ENCODE measurements at places on chromosomes 11 and 22.

DNA sequence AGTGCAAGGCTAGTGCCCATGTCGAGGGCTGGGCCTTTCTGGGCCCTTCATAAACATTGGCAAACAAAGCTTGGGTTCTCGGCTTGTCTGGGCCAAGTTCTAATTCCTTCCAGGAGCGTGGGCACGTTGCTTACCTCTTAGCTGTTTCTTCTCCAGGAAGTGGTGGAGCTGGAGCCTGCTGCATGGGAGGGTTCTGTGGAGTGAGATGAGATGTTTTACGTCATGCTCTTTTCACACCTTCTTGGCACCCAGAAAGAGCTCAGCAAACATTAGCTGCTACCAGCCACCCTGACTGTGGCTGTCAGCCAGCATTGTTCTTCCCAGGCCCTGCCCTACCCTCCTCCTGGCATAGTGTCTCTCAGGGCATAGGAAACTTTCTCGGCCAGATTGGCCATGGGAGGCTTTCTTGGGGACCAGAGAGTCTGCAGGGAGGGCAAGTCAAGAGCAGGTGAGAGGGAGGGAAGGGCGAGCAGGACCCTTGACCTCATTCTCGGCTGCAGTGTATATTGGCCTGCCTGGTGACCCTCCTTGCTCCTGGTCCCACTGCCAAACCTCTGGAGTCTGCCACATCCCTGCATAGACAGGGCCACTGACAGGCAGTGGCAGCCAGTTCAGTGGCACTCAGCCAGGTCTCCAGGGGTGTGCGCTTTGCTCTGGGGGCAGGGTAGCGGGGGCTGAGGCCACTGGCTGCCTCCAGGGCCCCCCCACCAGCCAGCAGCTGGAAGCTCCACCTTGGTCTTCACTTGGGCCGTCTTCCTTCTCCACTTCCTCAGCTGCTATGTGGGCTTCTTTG lies 98.8 kb downstream of the BCR start:
- peak; percentile 38 for DNase-seq

- DNase-seq, result no peak
Observed at GRCh38 chr22:38424525-38425080, 30.4 kb downstream of the KCNJ4 start.

DNA sequence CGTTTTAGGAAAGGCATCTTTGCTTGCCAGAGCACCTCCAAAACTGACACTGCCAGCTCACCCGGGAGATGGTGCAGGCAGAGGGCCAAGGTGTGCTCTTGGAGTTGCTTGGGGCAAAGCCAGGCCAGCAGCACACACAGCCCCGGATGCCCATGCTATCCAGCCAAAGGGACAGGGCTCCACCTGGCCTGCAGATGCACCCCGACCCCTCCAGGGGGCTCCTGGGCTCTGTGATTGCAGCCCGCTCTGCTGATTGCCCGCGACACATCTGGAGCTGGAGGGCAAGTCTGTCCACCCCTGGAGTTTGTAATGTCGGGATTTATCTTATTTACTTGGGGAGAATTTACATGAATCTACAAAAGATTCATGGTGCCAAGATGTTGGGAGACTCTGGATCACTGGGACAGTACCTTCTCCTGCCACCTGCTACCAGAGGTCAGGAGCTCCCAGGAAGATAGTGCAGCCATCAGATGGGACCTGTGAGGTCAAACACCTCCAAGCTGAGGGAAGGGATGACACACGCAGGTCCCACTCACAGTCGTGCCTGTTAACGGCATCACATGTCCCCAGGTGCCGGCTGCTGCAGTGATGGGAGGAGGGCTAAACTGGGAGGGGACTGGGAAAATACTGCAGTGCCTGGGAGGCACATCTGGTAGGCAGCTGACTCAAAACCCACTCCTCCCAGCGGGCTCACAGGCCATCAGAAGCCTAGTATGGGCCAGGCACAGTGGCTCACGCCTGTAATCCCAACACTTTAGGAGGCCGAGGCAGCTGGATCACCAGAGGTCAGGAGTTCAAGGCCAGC lies 17.2 kb downstream of the CBX7 start:
- peak; percentile 62 for DNase-seq

- DNase-seq, result no peak
Observed at GRCh38 chr11:105156720-105157119, 17.2 kb upstream of the CARD18 start.

GRCh38 chr11:108538022-108538424 lies 39.8 kb upstream of the POGLUT3 start:
- peak; percentile 15 for DNase-seq

DNA sequence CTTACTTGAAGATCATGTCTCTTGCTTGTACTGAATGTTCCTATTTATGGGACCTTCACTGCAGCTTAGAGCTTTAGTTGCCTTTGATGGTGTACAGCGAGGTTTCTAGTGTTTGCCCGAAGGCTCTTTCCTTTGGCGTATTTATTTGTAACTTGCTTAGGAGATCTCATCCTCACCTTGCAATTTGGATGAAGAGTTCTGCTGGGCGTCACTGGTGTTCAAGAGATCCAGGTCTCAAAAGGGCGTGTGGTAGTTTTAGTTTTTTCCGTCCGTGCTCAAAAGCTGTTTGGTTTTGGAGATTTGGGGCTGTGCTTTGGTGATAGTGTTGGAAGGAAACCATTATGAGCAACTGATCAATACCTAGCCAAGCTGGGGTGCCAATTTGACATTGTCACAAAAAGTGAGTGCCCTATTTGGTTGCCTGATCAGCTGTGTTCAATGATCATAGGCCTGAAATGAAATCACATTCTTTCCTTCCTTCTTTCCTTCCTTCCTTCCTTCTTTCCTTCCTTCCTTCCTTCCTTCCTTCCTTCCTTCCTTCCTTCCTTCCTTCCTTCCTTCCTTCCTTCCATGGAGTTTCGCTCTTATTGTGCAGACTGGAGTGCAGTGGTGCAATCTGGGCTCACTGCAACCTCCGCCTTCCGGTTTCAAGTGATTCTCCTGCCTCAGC lies 69.7 kb upstream of the GRAMD1B start:
- no peak for DNase-seq

DNA sequence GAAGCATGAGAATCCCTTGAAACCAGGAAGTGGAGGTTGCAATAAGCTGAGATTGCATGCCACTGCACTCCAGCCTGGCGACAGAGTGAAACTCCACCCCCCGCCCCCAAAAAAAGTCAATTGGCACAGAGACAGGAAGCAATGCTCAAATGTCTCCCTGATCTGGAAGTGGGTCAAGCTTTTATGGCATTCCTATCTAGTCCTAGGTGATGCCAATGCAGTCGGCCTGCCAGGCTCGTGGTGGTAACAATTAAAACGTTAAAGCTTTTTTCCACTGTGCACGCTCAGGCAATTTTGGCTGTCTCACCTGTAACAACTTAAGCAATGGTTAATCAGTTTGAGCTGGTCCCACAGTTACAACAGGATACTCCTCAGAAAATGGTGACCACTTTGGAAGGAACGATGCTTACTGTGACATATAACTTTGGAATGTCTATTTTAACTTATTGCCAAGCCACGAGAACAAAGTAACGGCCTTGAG lies 18.9 kb upstream of the PISD start:
- DNase-seq, result no peak

- DNase-seq, result peak; percentile 46
Observed at GRCh38 chr22:33000342-33001280, 57.6 kb downstream of the SYN3 start.

DNA sequence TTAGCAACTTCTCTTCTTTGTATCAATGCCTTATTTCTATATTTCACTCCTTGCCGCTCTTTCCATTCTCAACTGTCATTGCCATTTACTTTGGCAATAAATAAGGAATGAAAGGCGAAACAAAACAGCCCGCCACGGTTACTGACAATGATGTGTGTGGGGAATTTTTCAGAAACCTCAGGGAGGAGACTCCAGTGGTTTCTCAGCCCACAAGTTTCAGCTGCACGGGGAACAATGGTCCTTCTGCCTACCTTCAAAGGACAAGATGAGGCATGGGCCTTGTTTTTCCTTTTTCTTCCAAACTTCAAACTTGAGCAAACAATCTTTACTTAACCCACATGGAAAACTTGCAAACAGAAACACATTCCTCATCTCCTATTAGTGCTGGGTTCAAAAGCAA lies 409.4 kb downstream of the METTL15 start:
- no peak for DNase-seq

- DNase-seq, result no peak
Observed at GRCh38 chr11:1531449-1532013, 40.5 kb downstream of the DUSP8 start.

DNA sequence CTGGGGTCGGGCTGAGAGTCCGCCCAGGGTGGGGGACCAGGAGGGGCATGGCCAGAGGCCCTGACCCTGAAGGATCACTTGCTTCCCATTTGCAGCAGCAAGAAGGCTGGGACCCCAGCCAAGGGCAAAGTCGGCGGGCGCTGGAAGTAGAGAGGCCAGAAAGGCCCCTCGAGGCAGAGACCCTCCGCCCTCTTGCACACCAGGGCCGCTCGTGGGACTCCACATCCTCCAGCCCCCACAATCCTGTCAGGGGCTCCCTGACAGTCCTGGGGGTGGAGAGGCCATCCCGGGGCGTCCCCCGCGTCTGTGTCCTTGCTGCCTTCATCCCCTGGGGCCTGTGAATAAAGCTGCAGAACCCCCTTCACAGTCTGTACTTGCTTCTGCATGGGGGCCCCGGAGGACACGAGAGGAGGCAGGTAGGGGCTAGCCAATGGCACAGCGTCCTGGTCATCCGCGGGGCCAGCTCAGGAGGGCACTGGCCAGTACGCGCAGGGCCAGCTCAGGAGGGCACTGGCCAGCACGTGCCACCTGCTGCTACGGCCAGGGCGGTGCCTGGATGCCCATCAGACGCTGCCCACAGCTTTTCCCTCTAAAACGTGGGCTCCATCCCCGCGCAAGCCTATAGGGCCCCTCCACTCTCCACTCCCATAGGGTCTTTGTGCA lies 8.7 kb upstream of the MRPL23 start:
- DNase-seq, result peak; percentile 1

DNA sequence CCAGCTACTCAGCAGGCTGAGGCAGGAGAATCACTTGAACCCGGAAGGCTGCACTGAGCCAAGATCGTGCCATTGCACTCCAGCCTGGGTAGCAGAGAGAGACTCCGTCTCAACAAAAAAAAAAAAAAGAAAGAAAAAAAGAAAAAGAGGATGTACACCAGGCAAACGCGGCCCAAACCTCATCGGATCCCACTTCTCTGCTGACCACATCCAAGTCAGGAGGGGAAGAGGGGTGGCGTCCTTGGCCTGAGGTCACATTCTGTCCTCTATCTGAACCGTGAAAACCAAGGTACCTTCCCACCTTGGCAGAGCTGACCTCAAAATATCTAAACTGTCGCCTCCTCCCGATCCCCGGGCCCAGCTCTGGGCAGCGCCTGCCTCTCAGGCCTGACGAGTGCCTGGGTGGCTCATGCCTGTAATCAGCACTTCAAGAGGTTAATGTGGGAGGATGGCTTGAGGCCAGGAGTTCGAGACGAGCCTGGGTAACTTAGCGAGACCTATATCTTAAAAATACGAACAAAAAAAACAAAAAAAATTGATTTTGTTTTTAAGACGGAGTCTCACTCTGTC lies 25.1 kb downstream of the RGL4 start:
- no peak for DNase-seq

DNA sequence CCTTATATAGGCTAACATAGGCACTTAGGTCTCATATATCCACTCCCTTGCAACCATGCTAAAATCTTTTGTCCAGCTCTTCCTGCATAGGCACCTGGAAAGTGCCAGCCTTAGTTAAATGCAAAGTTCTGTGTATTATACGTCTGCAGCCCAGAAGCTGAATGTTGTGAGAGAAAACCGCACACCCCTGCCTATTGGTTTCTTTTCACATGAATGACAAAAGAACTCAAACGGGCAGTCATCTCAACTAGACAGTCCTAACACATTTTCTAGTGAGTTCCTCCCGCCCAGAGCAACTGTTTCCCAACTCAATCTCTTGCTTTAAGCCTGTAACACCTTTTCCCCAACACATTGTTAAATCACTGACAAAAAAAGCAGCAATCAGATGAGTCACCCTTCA lies 69.4 kb upstream of the SC5D start:
- no peak for DNase-seq

- DNase-seq, result no peak
Observed at GRCh38 chr11:60762851-60763691, 6.4 kb downstream of the MS4A15 start.

DNA sequence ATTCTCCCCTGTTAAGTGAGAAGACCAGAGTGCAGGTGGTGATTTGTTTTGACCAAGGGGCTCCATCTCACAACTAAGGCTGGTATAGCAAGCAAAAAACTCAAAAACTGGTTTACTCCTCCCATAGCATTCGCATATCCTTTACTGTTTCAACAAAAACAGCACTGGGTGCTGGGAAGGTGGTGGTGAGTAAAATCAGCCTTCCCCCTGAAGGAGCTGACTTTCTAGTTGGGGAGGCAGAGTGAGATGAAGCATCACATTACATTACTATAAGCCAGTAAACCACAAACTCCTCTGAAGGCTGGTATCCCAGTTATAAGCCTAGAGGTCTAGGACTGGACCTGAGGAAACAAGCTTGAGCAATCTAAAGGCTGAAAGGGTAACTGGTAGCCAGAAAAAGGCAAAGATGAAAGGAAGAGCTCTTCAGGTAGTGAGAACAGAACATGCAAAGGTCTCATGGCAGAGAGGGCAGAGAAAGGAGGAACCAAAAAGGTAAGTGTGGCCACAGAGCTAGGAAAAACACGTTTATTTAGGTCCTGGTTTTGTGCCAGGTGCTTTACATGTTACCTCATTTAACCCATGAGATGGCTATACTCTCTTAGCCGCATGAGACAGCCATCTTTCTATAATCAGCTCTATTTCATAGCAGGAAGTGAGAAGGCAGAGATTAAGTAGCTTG lies 22.3 kb downstream of the TMEM123 start:
- DNase-seq, result peak; percentile 48

- peak; percentile 67 for DNase-seq
Observed at GRCh38 chr22:46071451-46072109, 78.7 kb upstream of the PPARA start.

- no peak for DNase-seq
Observed at GRCh38 chr22:45291931-45292290, 7.2 kb downstream of the UPK3A start.

DNA sequence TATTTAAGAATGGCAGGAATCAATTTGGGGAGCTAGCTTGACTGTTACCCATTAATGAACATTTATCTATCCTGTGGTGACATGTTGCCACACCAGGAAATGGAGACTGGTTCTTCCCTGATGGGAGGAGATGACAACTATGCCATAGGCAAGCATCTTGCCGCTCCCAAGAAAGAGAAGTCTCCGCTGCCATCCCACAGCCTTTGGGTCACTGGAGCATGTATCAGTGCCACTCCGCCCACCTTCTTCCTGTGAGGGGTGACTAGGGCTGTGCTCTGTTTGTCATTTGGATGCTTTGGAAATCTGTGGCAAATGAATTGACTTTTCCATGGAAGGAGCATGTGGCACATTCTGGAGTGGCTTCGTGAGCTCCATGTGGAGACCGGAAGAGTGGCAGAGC lies 6.5 kb downstream of the STIP1 start:
- DNase-seq, result no peak

- DNase-seq, result no peak
Observed at GRCh38 chr11:80168796-80169195, 728.0 kb upstream of the TENM4 start.

DNA sequence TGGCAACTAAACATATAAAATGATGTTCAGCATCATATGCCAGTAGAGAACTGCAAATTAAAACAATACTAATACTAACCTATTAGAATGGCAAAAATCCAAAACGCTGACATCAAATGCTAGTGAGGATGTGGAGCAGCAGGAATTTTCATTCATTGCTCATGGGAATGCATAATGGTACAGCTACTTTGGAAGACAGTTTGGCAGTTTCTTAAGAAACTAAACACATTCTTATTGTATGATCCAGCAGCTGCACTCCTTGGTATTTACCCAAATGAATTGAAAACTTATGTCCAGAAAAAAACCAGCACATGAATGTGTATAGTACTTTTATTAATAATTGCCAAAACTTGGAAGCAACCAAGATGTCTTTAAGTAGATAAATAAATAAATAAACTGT lies 258.0 kb downstream of the TENM4 start:
- DNase-seq, result no peak

GRCh38 chr11:72831521-72832300 lies 17.5 kb downstream of the ATG16L2 start:
- DNase-seq, result peak; percentile 48

Data from activated CD8-positive, alpha-beta T cell treated with anti-CD3 and anti-CD28 coated beads for 36 hours (primary cell).